ENCODE measurements at places on chromosomes 5 and 9. TPM values are rescaled to one million over a fixed set of nuclear protein-coding genes. Genes with fewer than 3 reads are reported as not detected.

Gene CACNA1B
- not detected for polyA plus RNA-seq

Gene DND1
- not detected for polyA plus RNA-seq

Gene PLCXD3
- not detected for polyA plus RNA-seq

Gene TRPM3
- polyA plus RNA-seq: not detected

DNA sequence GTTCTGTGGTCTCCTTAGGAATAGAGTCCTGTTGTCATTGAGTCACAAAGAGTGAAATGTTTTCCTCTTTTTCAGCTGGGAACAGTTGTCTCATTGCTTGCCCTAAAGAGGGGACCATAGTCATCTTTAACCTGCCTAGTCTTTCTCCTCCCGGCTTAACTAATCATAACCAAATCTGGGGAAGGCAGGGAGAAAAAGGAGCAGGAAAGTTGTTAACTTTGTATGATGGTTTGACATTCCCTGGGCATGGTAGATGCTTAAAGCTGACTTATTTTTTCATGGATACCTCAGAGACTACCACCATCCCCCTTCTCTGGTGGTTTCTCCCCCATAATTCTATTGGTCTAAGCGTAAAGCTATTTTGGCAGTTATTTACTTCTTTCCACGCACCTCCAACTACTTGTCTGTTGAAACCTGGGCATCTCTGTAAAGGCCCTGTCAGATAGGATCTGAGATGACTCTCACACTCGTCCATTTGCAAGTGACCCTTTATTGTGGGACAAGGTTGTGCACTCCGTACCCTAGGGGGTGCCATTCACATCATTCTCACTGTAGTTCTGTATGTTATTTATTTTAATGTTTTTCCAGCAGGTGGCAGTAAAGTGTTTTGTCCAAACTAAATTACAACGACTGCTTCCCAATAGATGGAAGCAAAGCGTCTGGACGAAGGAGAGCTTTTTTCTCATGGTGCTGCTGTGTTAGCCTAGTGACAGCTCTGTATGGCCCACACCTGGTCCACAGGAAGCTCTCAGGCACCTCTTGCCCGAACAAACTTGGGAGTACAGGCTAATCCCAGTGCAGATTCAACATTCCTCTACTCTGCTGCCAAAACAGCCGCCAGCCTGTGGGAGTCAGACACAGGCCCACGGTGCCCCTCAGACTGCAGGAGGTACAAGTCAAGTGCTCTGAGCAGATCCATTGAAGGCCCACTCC lies 3.0 kb upstream of the FAM13B start:
- no peak overlapping the region for H3K27ac ChIP-seq
- peaks cover 22% of the 10 kb centered on the region for H3K4me1 ChIP-seq
- H3K36me3 ChIP-seq: no peaks in the 10 kb centered on the region

- no peak overlapping the region for H3K4me3 ChIP-seq
- H3K36me3 ChIP-seq: no peaks in the 10 kb centered on the region
- no peak for DNase-seq
Observed at GRCh38 chr5:168974082-168974481, 326.9 kb downstream of the SLIT3 start.

DNA sequence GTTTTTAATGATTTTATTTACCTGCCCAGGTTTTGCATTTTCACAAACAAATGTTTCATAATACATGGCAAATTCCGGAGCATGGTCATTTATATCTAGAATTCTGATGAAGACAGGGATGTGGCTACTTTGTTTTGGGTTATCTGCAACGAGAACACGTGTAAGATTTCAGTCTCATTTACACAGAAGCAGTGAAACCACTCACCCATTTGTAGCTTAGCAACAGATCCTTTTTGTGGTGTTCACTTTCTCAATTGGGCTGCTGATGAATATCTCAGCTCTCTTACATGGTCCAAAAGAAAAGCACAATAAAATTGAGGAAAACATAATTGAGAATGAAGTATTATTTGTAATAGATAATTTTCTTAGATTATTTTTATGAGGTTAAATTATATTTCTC lies 148.6 kb downstream of the CDH9 start:
- H3K27ac ChIP-seq: no peak overlapping the region

GRCh38 chr5:56123531-56124243 lies 109.4 kb downstream of the ANKRD55 start:
- no peaks in the 10 kb centered on the region for H3K36me3 ChIP-seq
- peaks cover 26% of the 10 kb centered on the region for H3K4me1 ChIP-seq
- no peak overlapping the region for H3K4me3 ChIP-seq
- no peak overlapping the region for H3K27ac ChIP-seq

DNA sequence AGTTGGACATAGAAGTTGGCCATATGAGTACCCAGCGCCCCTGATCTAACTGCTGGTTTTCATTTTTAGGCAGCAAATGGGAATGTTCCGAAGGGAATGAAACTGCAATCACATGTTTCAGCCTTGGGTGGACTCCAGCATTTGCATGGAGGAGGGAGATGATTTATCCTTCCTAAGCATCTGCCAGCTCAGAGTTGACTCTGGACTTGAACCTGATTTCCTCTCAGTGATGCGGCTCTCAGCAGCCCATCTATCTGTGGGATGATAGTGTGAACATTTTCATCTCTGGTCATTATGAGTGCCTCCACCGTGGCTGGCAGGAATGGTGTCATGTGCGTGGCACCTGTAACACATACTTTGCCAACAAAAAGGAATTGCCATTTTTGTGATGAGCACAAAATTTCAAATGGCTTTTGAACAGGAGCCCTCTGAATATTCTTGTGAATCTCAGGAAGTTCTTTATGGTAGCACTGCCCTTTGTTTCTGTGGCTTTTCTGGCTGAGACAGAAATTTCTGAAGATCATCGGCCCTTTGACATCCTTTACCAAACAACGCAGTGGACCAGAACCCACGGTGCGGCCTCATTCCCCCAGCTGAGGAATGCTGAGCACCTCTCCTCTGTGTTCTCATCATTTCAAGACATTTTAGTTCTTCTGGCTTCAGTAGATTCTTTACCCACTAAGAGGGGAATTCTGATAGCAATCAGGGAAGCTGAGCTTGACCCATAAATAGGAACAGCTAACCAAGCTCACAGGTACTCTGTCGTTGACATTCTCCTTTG lies 28.5 kb downstream of the FUBP3 start:
- H3K27me3 ChIP-seq: no peaks in the 10 kb centered on the region
- no peaks in the 10 kb centered on the region for H3K4me1 ChIP-seq

- H3K27me3 ChIP-seq: no peaks in the 10 kb centered on the region
- H3K27ac ChIP-seq: no peak overlapping the region
- no peaks in the 10 kb centered on the region for H3K4me1 ChIP-seq
- no peaks in the 10 kb centered on the region for H3K36me3 ChIP-seq
- DNase-seq: no peak
- no peak overlapping the region for H3K4me3 ChIP-seq
Observed at GRCh38 chr5:127985811-127986325, 97.7 kb upstream of the SLC12A2 start.

All from CD4-positive, CD25-positive, alpha-beta regulatory T cell (primary cell).